ENCODE measurements at places on chromosomes 3 and 15.

GRCh38 chr3:197595470-197596185 is 39.9 kb upstream of the BDH1 start:
- DNase-seq = no peak

DNA sequence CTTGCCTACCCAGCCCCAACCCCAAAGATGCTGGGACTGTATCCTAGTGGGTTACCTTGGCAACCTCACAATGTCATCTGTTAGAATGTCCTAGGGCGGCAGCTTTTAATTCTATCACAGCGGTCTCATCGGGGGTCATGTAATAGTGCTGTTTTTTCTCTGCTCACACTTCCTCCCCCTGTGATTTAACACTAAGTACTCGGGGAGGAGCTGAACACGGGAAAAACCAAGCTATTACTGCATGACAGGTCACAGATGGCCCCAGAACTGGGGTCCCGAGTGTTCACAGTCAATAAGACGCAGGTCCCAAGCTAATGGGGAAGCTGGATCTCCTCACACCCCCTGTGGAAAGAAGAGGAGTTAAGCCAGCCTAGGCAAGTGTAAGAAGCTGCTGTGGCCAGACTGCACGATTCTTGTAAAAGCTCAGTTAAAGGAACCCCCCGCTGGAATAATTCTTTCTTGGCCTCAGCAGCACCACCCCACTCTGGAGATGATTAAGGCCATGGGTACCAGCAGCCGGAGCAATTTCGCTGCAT is 2.5 kb upstream of the RFTN1 start:
- no peak for DNase-seq

DNA sequence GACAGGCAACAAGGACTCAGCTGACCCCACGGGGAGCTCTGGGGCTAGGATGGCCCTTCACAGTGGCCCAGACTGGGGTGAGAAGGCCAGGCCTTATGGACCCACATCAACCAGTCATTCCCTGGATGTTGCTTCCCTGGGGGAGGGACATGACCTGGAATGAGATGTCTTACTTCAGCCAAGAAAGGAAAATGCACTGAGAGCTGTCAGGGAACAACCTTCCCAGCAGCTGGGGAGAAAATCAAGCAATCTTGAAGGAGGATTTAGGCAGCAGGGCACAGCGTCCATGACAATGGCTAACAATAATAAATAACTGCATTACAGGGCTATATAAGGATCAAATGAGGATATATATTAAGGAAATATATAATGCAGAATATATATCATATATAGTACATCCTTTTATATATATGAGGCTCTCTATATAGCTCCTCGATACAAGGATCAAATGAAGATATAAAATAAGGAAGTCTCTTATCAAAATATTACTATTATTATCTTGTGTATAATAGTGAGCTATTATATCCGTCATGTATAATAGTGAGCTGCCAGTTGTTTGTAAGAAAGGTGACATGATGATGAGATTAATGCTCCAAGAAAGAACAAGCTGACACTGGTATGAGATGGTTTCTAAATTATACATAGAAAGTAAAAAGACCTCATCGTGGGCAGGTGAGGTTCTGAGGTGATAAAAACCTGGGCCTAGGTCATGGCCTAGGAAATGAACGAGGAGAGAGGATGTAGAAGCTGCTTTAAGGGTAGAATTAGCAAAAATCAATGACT is 117.8 kb upstream of the LIPC start:
- no peak for DNase-seq

DNA sequence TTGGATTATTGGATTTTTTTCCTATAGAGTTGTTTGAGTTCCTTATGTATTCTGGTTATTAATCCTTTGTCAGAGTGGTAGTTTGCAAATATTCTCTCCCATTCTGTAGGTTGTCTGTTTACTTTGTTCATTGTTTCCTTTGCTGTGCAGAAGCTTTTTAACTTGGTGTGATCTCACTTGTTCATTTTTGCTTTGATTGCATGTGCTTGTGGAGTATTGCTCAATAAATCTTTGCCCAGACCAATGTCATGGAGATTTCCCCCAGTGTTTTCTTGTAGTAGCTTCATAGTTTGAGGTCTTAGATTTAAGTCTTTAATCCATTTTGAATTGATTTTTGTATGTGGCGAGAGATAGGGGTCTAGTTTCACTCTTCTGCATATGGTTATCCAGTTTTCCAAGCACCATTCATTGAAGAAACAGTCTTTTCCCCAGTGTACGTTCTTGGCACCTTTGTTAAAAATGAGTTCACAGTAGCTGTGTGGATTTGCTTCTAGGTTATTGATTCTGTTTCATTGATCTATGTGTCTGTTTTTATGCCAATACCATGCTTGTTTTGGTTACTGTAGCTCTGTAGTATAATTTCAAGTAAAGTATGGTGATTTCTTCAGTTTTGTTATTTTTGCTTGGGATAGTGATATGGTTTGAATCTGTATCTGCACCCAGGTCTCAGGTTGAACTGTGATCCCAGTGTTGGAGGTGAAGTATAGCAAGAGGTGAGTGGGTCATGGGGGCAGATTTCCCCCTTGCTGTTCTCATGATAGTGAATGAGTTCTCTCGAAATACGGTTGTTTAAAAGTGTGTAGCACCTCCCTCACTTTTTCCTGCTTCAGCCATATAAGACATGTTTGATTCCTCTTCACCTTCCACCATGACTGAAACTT is 46.1 kb upstream of the TNFSF10 start:
- no peak for DNase-seq

Data from activated CD4-positive, alpha-beta T cell treated with anti-CD3 and anti-CD28 coated beads for 4 hours (primary cell).